ENCODE measurements at places on chromosomes 5 and 9.

- DNase-seq: no peak
Measured at GRCh38 chr5:133316346-133317343, 264.8 kb downstream of the HSPA4 start.

DNA sequence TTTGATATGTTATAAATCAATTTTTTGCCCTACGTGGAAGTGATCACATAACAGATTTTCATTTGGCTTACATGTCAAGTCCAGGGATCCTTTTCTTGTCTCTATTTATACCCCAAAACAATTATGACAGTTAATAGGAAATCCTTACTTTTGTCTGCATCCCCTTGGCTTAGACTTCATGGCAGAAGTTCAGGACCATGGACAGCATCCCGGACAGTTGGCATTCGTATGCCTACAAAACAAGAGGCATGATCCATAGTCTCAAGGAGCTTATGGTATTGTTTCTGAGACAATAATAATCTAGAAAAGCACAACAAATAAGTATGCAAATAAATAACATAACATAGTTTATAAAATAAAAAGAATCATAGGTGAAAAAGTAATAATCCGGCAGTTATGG lies 214.3 kb upstream of the GRIA1 start:
- DNase-seq: no peak

DNA sequence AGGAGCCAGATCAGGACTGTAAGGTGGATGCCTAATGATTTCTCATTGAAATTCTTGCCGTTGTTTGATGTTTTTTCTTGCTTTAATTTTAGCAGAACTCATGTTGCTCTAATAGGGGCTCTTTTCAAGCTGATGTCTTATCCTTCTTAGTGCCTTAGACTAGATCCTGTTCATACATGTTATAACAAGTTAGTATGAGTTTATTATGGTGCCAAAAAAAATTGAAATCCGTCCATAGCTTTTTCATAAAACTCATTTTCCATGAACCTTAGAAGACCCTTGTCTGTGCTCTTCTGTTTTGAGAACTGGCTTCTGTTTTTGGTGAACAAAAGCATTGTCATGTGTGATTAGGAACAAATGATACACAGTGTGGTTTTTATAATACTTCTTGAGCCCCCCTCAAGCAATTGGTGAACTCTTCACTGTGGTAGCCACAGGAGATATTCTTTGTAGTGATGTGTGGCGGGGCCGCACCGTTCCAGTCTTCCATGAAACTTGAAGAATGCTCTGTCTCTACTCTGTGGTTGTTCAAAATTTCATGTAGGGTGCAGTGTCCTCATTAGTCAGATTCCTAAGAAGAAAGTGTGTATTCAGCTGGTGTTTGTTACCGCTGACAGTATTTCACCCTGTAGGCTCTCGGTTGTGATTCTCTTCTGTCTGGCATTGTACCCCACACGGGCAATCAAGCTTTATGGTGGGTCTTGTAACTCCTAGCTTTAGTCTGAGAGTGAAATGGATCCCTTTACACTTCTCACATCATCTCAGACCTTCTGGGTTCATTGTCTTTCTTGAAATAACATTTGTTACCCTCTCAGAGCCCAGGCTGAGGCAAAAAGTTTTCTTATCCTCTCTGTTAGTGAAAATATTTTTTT lies 10.7 kb downstream of the OTULIN start:
- no peak for DNase-seq

DNA sequence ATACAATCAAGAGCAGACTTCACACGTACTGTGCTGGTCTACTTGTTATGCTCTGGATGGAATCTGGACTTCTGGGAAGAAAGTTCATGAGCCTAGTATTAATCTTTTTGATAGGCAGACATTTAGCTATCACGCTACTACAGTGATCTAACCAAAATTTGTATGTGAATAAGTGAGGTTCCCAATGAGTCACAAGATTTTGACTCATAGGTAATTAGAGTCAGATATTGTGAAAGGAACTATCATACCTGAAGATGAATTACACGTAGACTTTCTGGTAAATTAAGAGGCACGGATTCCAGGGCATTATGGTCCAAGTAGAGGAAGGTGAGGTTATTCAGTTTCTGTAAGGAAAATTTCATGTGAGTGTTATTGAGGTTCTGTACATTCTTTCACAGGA lies 18.4 kb downstream of the OGN start:
- DNase-seq: no peak

- no peak for DNase-seq
Measured at GRCh38 chr9:131639769-131640437, 94.6 kb downstream of the PRRT1B start.

DNA sequence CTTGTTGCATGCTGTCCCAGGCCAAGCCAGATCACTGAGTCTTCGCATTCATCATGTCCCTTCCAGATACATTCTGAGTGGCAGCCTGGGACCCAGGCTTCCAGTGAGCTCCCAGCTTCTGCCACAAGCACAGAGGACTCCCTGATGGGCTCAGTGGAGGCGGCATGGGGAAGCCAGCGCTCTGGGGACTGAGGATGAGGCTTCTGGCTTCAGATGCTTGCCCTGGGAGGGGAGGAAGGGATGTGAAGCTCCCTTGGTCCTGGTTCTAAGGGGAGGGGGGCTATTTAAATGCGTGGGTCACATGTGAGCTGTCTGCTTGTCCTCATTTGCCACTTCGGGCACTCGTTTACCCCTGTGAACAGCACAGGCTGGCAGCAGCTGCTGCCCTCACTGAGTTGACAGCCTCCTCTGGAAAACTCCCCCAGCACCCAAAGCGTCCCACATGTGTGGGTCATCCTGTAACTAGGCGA lies 174.0 kb downstream of the NR3C1 start:
- DNase-seq: no peak

DNA sequence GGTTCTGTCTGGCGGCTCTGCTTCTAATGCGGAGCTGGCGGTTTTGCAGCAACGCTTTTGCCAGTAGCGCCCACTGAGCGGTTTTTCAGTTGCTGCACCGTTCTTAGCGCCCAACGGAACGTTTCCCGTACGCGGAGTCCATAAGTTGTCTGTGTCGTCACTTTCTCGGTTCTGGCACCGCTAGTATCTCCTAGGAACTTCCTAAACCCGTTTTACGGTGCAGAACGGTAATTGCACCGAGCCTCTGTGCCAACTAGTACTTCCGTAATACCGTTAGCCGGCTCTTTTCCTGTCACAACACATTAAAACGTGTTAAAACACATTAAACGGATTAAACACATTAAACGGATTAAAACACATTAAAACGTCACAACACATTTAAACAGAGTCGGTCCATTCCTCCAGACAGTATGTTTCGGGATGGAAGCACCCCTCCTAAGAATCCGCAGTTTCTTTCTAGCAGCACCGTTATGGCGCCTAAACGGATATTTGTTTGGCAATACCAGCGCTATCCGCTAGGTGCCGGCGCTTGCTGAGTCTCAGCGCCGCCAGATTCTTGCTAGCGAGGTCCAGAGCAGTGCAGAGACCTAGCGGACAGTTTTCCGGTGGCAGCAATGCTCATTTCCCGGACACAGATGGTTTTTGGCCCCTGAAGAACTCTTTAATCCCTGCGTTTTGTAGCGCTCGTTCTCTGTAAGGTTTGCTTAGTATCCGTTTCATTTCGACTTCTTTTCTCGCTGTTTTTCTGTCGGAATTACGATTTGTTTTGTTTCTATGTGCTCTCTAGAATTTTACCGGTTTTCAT lies 45.4 kb downstream of the ANXA2R start:
- DNase-seq: peak; percentile 92

GRCh38 chr9:32554591-32554990 lies 2.2 kb upstream of the TOPORS start:
- DNase-seq: no peak

DNA sequence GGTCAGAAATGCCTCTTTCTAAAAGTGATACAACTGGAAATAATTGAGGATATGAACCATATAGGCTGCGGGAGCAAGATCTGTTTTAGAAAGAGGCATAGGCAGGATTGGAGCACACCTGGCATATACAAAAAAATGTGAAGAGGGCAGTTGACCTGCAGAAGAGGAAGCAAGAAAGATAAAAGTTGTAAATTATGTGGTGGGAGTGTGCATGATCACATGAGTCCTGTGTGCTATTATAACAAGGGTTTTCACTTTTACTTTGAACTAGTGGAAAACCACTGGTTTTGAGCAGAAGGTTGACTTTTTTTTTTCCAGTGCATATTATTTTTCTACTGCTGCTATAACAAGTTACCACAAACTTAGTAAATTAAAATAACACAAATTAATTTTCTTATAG lies 489.3 kb downstream of the ANXA1 start:
- no peak for DNase-seq

DNA sequence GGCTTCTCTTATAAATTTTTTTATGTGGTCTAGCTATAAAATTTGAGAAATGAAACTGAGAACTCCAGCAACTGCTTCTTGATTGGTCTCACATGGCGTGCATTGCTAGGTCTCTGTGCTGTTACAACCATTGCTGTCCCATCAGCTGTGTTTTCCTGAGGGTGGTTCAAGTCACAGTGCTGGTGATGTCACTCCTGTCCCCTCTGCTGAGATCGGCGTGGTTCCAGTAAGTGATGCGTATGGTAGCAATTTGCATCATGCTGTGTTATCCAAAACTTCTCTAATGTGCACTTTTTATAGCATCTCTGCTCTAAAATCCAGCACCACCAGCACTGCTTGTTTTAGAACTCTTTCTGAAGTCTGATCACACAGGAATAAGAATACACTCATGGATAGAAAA lies 112.6 kb upstream of the ZNF608 start:
- DNase-seq: no peak

GRCh38 chr5:115657125-115657880 lies 31.5 kb upstream of the TMED7 start:
- DNase-seq: no peak

DNA sequence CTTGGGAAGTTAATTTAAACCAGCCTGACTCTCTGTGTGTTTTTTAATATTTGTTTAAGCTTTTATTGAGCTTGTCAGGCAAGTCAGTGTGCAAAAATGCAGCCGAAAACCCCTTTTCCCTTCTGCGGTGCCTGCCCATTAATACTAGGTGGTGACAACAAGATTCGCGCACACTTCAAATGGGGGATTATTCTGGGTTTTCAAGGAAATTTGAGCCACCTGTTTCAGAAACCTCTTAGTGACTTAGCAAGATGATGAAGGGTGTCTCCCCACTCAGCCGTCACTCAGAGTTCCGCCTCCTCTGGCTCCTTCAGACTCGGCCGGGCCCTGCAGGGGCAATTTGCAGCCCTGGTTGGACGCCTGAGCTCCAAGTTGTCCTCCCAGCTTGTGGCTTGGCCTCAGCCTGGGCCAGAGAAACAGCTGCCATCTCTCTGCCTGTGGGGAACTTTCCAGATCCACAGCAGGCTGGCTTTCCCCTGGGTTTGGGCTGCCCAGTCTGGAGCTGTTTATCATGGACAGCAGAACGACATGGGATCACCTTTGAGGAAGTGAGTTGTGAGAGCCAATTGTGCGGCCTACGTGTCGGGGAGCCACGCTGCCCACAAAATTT lies 75.9 kb downstream of the SPRY4 start:
- DNase-seq: no peak

DNA sequence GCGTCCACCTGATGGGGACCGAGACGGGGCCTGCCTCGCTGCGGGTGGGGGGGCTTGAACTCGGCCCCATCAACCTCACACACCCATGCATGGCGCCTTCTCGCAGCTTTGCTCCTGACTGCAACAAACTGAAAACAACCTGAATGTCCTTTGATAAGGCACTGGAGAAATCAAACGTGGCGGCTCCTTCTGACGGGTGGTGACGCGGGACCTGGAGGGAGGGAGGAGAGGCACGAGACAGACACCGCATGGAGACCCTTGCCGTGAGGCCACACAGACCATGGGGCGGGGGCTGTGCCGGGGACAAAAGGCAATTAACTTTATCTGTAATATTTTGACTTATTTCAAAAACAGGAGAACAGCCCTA lies 48.6 kb downstream of the NACC2 start:
- DNase-seq: no peak

DNA sequence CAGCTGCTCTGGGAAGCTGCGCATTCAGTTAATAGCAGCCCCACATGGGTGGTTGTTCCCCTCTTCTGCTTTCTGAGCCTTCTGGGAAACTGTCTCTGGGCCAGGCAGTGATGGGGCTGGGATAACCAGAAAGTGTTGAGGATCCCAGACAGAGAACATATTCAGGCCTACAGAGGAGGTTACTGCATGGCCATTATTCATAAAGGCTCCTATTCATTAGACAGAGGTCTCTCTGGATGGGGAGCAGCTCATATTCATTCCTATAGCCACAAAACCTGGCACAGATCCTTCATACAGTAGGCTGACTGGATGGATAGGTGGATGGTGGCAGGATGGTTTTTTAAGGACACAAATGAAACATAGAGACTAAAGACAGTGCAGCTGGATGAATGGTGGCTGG lies 76.3 kb downstream of the HSPA4 start:
- DNase-seq: no peak

DNA sequence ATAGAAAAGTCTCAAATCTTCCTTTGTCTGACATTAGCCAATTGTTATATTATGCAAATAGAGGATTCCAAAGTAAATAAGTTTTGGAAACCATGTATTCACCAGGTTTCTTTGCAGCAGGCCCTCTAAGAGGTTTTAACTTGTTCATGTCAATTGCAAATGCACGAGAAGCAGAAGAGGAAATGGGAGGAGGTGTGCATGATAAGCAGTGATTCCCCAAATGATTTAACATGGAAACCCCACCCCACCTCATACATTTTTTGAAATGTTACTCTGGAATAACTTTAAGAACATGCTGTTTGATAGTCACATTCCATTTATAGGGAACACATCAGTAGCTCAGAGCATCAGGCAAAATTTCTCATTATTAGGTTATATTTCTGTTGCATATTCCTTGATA lies 190.7 kb downstream of the DOCK8 start:
- no peak for DNase-seq

- DNase-seq: no peak
Measured at GRCh38 chr9:75930190-75930589, 39.7 kb downstream of the PCSK5 start.

DNA sequence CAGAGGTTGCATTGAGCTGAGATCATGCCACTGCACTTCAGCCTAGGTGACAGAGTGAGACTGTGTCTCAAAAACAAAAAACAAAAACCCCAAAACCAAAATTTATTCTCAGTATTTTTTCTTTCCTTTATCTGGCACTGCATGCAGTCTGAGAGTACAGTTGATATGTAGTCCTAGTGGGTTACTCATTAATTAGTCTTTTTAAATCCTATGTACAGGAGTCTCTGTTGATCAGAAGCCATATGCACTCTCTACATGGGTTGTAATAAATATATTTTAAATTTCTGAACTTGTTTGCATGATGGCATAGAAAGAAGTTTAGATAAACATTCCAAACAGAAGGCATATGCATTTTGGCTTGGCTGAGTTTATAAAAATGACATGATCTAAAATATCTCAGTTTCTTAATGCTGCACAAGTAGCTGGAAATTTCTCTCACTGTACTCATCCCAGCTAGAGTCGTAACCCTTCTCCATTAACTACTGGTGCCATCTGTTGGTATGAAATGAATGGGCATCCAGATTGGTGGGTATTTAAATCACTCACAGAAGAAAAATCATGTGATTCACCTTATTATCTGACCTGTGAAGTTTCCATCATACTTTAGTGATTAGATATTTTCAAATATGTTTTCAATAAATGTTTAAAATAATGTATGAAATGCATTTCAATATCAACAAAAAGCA lies 284.8 kb downstream of the CTNND2 start:
- no peak for DNase-seq

GRCh38 chr9:87269296-87270176 lies 228.1 kb upstream of the DAPK1 start:
- DNase-seq: no peak
